Activated naive CD8-positive, alpha-beta T cell treated with anti-CD3 and anti-CD28 coated beads, Interleukin-2, amount 50 U/mL, for 24 hours (primary cell): ENCODE measurements at places on chromosomes 1 and 21.

DNA sequence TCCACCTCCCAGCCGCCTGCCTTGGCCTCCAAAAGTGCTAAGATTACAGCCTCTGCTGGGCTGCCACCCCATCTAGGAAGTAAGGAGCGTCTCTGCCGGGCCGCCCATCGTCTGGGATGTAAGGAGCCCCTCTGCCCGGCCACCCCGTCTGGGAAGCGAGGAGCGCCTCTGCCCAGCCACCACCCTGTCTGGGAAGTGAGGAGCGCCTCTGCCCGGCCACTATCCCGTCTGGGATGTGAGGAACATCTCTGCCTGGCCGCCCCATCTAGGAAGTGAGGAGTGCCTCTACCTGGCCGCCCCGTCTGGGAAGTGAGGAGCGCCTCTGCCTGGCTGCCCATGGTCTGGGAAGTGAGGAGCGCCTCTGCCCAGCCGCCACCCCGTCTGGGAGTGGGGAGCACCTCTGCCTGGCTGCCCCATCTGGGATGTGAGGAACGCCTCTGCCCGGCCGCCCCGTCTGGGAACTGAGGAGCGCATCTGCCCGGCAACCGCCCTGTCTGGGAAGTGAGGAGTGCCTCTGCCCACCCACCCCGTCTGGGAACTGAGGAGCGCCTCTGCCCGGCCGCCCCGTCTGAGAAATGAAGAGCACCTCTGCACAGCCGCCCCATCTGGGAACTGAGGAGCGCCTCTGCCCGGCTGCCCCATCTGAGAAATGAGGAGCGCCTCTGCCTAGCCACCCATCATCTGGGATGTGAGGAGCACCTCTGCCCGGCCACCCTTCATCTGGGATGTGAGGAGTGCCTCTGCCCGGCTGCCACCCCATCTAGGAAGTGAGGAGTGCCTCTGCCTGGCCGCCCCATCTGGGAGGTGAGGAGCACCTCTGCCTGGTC, 137.8 kb upstream of the PALMD start:
- H3K4me3 ChIP-seq = no peak overlapping the region
- DNase-seq = no peak
- H3K27ac ChIP-seq = no peak overlapping the region
- no peaks in the 10 kb centered on the region for H3K36me3 ChIP-seq

- H3K4me1 ChIP-seq = peaks cover 11% of the 10 kb centered on the region
- DNase-seq = no peak
- H3K27me3 ChIP-seq = peaks cover 1% of the 10 kb centered on the region
- peak overlapping the region; percentile 66 for H3K27ac ChIP-seq
Observed at GRCh38 chr1:116006486-116006964, 30.2 kb downstream of the SLC22A15 start.

DNA sequence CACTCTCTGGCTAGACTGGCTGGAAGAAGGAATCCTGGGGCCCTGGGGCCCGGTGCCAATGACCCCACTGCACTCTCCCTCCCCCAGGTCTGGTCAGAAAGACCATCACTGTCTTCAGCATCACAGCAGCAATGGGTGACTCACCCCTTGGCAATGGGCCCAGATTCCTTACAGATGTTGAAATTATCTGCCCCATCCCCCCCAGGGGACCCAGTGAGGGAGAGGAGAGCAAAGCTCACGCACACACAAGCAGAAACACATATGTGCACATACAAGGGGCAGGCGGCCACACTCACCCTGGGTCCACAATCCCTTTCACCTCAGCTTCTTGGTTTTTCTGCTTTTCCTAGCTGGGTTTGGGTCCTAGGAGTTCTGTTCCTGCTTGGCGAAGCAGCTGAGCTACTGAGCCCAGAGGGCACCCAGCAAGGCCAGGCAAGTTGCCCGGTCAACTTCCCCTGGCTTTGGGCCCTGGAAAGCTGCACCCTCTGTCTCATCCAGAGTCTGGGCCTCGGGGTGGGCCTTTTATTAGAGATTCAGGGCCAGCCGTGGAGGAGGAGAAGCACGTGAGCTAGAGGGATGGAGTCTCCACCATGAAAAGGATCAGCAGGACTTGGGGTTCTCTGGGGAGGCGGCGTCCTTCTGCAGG, 2.6 kb downstream of the COL16A1 start:
- peaks cover 34% of the 10 kb centered on the region for H3K4me1 ChIP-seq
- no peak overlapping the region for H3K4me3 ChIP-seq
- H3K36me3 ChIP-seq = no peaks in the 10 kb centered on the region
- peaks cover 26% of the 10 kb centered on the region for H3K27me3 ChIP-seq
- no peak overlapping the region for H3K27ac ChIP-seq
- peak; percentile 50 for DNase-seq

GRCh38 chr1:10920063-10920626, 92.3 kb upstream of the TARDBP start:
- no peak overlapping the region for H3K27ac ChIP-seq
- H3K4me1 ChIP-seq = peaks cover 38% of the 10 kb centered on the region
- no peaks in the 10 kb centered on the region for H3K36me3 ChIP-seq
- no peak for DNase-seq
- peaks cover 35% of the 10 kb centered on the region for H3K27me3 ChIP-seq

GRCh38 chr1:150376110-150376509, 12.2 kb downstream of the RPRD2 start:
- H3K36me3 ChIP-seq = peaks cover 4% of the 10 kb centered on the region
- no peaks in the 10 kb centered on the region for H3K27me3 ChIP-seq
- no peak for DNase-seq
- no peak overlapping the region for H3K4me3 ChIP-seq
- H3K4me1 ChIP-seq = peaks cover 49% of the 10 kb centered on the region
- peak overlapping the region; percentile 44 for H3K27ac ChIP-seq

GRCh38 chr21:45975020-45975666, 6.4 kb upstream of the COL6A1 start:
- peaks cover 15% of the 10 kb centered on the region for H3K27me3 ChIP-seq
- H3K36me3 ChIP-seq = no peaks in the 10 kb centered on the region
- H3K4me1 ChIP-seq = peaks cover 40% of the 10 kb centered on the region
